B cell (primary cell): ENCODE measurements at places on chromosomes 11 and 22. TPM values are rescaled to one million over a fixed set of nuclear protein-coding genes. Genes with fewer than 3 reads are reported as not detected.

DDI1 gene
- not detected in 2 replicates for polyA plus RNA-seq

FOLR3 gene
- 0.10 and 0.17 TPM in 2 replicates for polyA plus RNA-seq

POU2AF3 gene
- polyA plus RNA-seq: 0.48 and 0.51 TPM in 2 replicates

GRCh38 chr11:69445131-69445470, 36.4 kb upstream of the LINC01488 start:
- no peak for DNase-seq

LRRC32 gene
- 0.60 and 2.4 TPM in 2 replicates for polyA plus RNA-seq

- DNase-seq: no peak
These were observed 3.1 kb downstream of the SLN start for GRCh38 chr11:107708792-107709191.

GRCh38 chr11:78170874-78171549, 17.4 kb downstream of the KCTD21 start:
- DNase-seq: no peak

GRCh38 chr11:120575461-120575860, 63.9 kb downstream of the GRIK4 start:
- DNase-seq: no peak

GRCh38 chr11:129815596-129816461, at the start of gene TMEM45B:
TMEM45B (plus strand) TSS chr11:129815848; CDS start chr11:129852483, 36,635 bp downstream.
- no peak for DNase-seq

WBP2NL gene
- 1.6 and 3.2 TPM in 2 replicates for polyA plus RNA-seq

ME3 gene
- 1.3 and 2.7 TPM in 2 replicates for polyA plus RNA-seq

HPS4 gene
- 34.8 and 48.8 TPM in 2 replicates for polyA plus RNA-seq

- DNase-seq: no peak
These were observed 13.2 kb downstream of the MAP6 start for GRCh38 chr11:75655605-75656004.

APOA4 gene
- not detected in 2 replicates for polyA plus RNA-seq

DNA sequence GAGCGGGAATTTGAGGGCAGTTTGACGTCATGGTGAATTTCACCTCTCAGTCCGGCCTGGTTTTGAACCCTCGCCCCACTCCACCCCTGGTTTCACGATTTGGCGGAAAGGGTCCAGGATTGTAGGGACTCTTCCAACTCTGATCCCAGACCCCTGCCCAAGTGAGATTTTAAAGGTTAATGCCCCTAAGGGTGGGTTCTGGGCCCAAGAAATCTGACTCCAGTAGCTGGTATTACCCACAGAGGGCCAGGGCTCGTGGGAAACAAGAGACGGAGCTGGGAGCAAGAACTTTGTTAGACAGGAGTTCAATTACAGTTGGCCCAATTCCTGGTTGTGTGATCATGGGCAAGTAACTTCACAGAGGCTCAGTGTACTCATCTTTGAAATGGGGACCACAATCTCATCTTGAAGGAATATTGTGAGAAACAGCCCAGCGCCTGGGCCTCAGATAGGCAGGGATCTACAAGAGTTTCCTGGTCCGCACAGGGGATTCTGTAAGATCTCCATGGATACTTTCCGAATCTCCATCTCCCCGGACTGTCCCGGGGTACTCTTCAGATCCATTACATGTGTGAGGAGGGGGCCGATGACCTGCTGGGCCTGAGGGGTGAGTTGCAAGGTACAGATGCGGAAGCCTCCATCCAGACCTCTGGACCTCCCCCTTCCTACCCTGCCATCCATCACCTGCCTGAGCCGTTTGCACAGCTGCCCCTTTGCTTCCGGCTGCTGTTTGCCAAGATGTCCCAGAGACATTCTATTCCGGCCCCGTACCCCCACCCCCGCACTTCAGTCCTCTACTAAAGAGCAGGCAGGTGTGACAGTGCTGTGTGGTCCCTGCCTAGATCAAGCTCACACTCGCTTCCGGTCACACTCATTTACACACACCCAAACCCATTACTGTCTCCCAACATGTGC, 687 bp upstream of the CALCA start:
- no peak for DNase-seq

MMP13 gene
- not detected in 2 replicates for polyA plus RNA-seq

SHANK3 gene
- polyA plus RNA-seq: 0.01 TPM in 1 of 2 replicates, not detected in the other

YPEL4 gene
- polyA plus RNA-seq: 0.03 and 0.19 TPM in 2 replicates

DNA sequence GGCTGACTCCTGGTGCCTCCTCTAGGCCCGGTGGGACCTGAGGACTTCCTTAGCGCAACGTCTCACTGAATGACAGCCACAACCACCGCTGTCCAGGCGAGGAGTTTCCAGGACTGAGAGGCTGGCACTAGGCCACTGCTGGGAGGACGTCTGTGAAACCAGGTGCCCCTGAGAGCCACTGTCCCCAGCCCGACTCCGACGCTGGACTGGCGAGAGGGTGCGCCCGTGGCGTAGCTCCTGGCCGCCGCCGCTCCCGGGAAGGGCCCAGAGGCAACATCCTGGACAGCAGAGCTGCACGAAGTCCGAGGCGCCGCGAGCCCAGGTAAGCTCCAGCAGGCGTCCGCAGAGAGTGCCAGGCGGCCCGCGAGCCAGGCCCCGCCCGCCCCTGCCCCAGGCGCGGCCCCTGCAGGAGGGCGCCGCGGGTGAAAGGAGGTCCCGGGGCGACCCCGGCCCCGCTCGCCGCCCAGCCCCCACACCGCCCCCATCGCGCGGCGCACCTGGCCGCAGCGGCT, 525 bp downstream of the DGCR2 start:
- DNase-seq: peak; percentile 54

DNA sequence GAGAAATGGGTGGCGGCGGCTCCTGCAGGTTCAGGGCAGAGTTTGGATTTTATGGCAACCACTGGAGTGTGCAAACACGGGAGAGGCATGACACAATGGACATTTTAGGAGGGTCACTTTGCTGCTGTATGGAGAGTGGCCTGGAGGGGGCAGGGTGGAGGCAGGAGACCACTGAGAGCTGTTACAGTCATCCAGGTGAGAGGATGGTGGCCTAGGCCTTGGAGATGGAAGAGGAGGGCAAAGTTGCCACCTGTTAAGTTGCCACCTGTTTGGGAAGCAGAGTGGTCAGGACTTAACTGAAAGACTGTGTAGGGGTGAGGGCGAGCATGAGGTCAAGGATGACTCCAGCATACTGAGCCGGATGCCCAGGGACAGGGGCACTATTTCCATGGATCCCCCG, 2.3 kb upstream of the RAD9A start:
- peak; percentile 70 for DNase-seq

DNA sequence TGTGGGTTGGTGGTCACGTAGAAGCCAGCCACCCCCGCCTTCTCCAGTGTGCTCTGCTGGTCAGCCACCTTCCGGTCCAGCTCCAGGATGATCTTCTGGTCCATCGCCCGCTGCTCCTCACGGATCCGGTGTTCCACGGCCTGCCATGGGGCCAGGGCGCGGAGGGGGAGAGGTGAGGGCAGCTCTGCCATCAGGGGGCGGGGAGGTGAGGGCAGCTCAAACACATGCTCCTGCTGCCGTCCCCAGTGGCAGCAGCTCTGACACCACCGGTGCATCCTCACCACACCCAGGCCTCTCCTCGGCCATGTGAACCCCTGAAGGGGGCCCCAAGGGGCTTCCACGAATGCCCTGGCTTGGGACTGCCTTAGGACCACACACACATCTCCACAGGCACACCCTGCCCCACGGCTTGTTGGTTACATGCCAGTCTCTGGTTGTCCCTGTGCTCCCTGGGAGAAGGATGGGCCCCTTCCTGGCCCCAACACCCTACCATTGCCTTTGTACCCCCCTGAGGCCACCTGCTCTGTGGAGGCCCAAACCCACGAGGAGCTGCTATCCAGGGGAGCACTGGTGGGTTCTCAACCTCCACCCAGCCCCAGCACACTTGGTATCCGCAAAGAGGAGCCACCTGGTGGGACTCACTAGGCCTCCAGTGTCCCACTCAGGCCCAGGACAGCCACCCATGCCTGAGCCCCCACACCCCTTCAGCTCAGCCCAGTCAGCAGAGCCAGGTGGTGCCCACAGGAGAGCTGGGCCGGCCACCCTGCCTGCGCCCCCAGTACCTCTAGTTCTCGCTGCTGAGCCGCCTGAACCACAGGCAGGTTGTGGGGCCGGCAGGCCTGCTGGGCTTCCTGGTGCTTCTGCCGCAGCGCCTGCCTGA, 4.3 kb downstream of the DGCR6L start:
- peak; percentile 4 for DNase-seq

RIMBP3B gene
- not detected in 2 replicates for polyA plus RNA-seq

CCDC81 gene
- 0.18 and 1.1 TPM in 2 replicates for polyA plus RNA-seq

GRCh38 chr11:16173798-16174197, 182.5 kb downstream of the SOX6 start:
- no peak for DNase-seq

GVQW3 gene
- 3.5 and 4.9 TPM in 2 replicates for polyA plus RNA-seq

GRCh38 chr11:9259981-9260837, 4.9 kb downstream of the DENND5A start:
- no peak for DNase-seq

GRCh38 chr11:65288706-65289536, 25.7 kb upstream of the CDC42EP2 start:
- no peak for DNase-seq

- no peak for DNase-seq
These were observed 42.6 kb downstream of the PPP2R1B start for GRCh38 chr11:111723595-111723994.

GRCh38 chr22:29257751-29258181, 10.0 kb downstream of the RHBDD3 start:
- no peak for DNase-seq

- DNase-seq: no peak
These were observed 66.4 kb downstream of the ZNRF3 start for GRCh38 chr22:28949788-28950187.

DNA sequence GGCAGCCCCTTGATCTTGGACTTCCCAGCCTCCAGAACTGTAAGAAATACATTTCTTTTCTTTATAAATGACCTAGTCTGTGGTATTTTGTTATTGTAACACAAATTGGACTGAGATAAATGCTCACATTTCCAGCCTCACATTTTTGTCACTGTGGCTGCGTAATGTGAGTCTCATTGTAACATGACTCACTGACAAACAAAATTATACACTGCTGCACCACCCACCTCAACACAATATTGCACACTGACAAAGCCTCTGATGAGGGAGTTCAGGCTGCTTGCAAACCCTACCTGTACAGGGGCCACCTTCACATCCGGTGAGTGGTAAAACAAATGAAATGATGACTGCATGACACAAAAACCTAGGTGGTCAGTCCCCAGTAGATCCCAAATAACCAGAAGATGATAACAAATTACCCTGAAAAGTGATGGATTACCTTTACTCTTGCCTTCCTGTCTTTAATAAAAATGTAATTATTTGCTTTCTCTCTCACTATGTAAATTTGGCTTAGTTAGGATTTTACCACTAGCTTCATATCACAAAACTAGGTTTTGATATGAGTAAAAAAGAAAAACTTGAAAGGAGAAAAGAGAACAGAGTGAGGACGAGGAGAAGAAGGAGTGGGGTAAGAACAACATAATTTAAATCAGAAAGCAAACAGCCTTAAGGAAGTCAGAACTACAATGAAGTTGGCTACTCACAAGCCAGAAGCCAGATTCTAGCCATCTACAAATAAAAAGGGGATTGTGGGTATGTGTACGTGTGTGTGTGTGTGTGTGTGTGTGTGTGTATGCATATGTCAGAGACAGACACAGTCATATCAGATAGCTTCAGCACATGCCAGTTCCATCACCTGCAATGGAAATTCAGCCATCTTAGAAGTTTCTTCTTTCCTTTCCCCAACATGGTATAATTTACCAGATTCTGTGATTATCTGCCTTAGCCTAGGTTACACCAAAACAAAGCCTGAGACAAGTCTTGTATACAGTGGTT, 53.4 kb upstream of the SESN3 start:
- DNase-seq: no peak

SMIM35 gene
- 1.3 TPM in 2 replicates for polyA plus RNA-seq

DNA sequence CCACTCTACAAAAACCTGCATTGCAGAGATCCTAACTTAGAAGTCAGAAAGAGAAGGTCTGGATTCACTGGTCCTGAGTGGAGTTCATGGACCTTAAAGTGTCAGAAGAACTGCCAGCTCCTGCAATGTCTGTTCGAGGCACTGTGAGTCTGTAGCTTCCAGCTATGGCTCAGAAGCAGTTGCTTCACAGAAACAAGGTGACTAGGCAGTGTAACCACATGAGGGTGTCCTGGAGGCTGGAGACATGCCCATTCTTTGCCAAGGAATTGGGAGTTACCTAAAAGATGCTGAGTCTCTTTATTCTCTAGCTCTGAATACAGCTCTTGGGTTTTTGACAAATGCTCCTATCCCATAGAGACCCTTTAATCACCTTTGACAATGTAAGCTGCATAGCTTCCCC, 130.5 kb downstream of the SPON1 start:
- DNase-seq: no peak

- peak; percentile 73 for DNase-seq
These were observed 7.3 kb upstream of the SYT7 start for GRCh38 chr11:61587951-61588727.

CHRM1 gene
- polyA plus RNA-seq: not detected in 2 replicates

GRCh38 chr11:113623114-113623513, 83.0 kb downstream of the TMPRSS5 start:
- DNase-seq: no peak

XNDC1N gene
- 5.8 and 6.6 TPM in 2 replicates for polyA plus RNA-seq
